Left forelimb (tissue), 1 donor: ENCODE measurements at places on chromosomes 16 and 17.

DNA sequence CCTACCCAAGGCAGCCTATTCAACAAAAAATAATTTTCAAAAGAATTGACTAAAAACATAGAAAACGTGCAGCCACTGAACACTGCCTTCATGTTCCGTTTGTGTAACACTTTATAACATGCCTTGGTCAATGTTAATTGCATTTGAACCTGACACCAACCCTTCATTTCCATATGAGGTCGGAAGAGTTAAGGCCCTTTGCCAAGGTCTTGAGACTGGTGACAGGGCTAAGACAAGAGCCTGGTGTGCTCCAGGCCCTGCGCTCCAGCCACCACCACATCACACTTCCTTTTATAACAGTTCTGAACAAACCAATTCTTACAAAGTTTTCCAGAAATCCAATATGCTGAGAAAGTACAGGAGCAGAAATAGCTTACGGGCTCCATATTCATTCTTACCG lies 4.2 kb downstream of the BBS2 start:
- no peak for DNase-seq

GRCh38 chr17:34141590-34141989 lies 113.5 kb upstream of the CCL2 start:
- no peak for DNase-seq

GRCh38 chr17:77496831-77497577 lies 356.2 kb downstream of the SEC14L1 start:
- DNase-seq, result no peak

- no peak for DNase-seq
Observed at GRCh38 chr17:37671028-37671823, 28.0 kb upstream of the DDX52 start.

DNA sequence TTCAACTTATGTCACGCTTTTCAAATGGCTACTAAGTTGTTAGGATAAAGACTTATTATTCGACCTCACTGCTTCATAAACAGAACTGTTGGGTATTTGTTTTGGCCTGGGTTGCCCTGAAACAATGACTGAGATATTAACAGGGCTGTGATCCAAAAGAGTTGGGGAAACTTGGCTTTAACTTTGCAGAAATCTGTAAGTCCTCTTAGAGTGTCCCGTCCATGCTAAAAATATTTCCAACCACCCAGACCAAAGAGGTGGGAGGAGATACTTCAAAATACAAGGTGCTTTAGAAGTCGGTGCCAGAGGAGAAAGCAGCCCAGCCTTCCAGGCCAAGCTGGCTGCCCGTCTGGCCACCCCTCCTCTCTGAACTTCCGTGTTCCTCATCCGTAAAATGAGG lies 16.1 kb upstream of the SPATA32 start:
- no peak for DNase-seq

- no peak for DNase-seq
Observed at GRCh38 chr16:49439676-49440075, 66.1 kb downstream of the C16orf78 start.

- DNase-seq, result no peak
Observed at GRCh38 chr17:8649157-8650118, 18.9 kb upstream of the MYH10 start.

DNA sequence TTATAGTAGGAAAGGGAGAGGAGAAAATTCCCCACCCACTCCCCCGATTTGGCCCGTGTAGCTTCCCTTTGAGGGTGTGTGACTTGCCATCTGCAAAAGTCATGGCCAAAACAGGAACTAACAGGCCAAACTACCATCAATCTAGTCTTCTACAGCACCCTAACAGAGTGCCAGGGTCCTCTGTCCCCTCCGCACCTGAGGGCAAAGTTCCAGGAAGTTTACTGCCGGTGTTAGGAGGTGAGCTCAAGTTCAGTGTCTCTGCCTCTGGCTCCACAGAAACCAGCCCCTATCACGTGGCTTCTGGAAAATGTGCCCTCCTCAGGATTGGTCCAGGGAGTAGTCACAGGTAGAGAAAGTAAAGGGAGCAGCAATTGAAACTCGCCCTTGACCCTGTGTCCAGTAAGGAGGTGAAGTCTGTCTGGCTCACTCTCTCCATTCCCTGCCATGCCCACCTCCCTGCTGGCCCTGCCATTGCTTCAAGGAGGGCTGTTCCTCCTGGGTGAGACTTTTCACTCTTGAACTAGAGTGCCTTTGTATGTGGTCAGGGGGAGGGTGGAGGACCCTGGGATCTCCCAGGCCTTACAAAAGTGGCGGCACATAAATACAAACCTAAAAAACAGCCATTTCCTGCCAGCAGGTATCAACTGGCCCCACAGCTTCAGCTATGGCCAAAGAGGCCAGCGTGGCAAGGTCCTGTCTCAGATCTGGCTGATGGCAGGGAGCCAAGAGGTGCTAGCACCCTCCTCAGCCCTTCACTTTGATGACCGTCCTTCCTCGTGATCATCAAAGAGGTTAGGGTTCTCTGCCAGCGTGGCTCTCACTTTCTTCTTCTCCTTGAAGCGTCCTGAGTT lies 5.3 kb downstream of the PRR15L start:
- no peak for DNase-seq

- no peak for DNase-seq
Observed at GRCh38 chr16:22284637-22285036, 12.6 kb upstream of the POLR3E start.

DNA sequence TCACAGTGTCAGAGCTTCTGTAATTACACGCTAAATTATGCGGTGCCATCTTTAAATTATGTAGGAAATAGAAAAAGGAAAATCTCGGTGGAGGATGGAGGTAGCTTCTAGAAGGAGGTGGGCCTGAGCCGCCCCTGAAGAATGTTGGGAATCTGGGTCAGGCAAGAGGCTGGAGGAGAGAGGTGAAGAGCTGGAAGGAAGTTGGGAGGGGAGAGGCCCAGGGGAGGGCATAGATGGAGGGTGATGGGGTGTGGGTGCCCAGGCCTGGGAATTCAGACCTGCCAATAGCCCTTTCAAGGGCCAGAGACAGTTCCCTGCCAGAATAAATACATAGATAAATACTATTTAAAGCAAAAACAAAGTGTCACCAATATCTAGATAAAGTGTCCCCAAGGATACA lies 415.0 kb upstream of the HSBP1 start:
- no peak for DNase-seq

DNA sequence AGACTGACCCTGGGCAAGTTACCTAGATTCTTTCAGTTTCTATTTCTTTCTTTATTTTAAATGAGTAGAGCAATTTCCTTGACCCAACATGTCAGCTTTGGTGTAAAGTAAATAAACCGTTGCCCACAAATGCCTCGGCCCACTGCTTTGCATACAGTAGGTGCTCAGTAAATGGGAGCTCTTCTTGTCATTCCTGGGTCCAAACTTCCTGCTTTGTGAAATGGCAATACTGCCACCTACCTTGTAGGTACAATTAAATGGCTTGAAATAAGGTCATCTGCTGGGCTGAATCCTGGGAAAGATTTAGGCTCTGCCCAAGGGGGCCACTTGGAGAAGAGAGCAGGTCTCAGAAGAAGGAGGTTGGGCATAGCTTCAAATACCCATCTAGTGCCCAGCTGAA lies 253.0 kb downstream of the HS3ST3B1 start:
- no peak for DNase-seq

GRCh38 chr16:49085686-49086085 lies 196.0 kb downstream of the CBLN1 start:
- no peak for DNase-seq

DNA sequence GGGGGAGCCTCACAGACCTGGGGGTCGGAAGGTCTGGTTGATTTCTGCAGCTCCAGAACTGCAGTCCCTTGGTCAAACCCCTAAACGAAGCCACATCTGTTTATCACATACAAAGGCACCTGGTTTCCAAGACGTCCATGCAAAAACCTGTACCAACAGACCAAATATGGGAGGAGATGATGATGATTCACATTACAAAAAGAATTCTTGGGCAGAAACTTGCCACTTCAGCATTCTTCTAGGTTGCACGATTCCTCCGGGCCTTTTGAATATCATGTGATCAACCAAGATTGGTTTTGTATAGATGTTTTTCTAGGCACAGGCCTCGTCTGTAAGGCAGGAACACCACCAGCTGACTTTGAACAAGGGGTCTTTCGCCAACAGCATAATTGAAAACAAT lies 466.3 kb downstream of the SOX9 start:
- DNase-seq, result no peak

- DNase-seq, result no peak
Observed at GRCh38 chr17:76532072-76532651, 5.3 kb downstream of the CYGB start.

- DNase-seq, result no peak
Observed at GRCh38 chr17:17119106-17119505, 76.8 kb downstream of the MPRIP start.

DNA sequence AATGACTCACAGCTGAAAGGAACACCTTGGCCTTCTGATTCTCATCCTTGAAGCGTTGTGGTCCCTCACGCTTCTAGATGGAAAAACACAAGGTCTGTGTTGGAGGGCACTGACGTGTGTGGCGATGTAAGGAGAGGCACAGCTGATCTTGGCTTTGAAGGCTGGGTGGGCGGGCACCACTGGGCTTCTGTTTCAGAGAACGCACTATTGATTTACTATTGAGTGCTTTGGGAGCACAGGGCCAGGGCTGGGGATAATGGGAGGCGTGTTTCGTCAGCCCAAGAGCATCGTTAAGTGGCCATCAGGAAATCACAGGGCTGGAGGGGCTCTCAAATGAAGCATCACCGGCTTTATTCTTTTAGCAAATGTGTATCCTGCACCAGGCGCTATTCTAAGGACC lies 70.7 kb downstream of the CMIP start:
- DNase-seq, result no peak

- no peak for DNase-seq
Observed at GRCh38 chr16:48961546-48961945, 320.1 kb downstream of the CBLN1 start.

- DNase-seq, result no peak
Observed at GRCh38 chr16:86229866-86230656, 280.3 kb upstream of the FOXF1 start.

GRCh38 chr17:13626703-13627102 lies 25.0 kb upstream of the HS3ST3A1 start:
- DNase-seq, result no peak

- DNase-seq, result no peak
Observed at GRCh38 chr16:84270071-84270470, 24.6 kb upstream of the WFDC1 start.

DNA sequence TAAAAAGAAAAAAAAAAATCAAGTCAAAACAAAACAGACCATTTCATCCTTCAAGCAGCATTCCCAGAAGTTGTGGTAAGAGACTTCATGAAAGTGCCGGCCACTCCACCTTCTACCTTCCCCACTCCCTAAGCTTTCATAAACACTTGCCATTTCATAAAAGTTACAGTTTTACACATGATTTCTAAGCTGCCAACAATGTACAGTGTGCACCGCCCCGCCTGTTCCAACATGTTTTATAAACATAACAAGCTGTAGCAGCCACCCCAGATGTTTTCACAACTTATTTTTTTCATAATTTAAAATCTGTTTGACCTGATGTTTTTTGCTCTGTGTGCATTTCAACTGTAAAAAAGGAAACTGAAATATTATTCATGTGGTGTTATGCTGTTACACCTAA lies 608.1 kb downstream of the TOX3 start:
- DNase-seq, result no peak

GRCh38 chr17:49190932-49191331 lies 19.4 kb downstream of the GNGT2 start:
- no peak for DNase-seq
